Colonic mucosa (tissue), 4 donors: ENCODE measurements at places on chromosomes 16 and 17. TPM values are rescaled to one million over a fixed set of nuclear protein-coding genes. Genes with fewer than 3 reads are reported as not detected.

TMEM235 gene
- not detected for total RNA-seq

PSMB10 gene
- 124 TPM for total RNA-seq

SPATA32 gene
- not detected for total RNA-seq

- DNase-seq: no peak
- no peaks in the 10 kb centered on the region for H3K4me1 ChIP-seq
- H3K27ac ChIP-seq: no peak overlapping the region
These were observed 118.1 kb downstream of the ENGASE start for GRCh38 chr17:79192503-79193351.

DNA sequence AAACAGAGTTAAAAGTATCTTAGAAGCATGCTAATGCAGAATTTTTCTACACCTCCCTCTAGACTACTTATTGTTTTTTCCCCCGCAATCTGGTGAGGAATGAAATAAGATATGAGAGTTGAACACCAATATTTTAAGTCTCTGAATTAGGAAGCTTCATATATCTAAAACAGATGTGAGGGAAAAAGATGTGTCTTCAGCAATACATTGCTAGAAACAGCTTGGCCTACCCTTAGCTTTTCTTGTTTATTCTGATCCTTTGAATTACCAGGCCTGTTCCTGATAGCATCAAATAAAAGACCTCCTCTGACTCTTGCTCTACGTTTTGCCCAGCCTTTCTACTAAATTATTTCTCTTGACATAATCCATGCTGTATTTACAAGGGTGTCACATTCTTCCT is 221.8 kb downstream of the CDH11 start:
- H3K36me3 ChIP-seq: no peaks in the 10 kb centered on the region
- no peaks in the 10 kb centered on the region for H3K27me3 ChIP-seq
- H3K27ac ChIP-seq: no peak overlapping the region
- no peaks in the 10 kb centered on the region for H3K4me1 ChIP-seq
- DNase-seq: no peak

- H3K4me3 ChIP-seq: no peak overlapping the region
- no peaks in the 10 kb centered on the region for H3K27me3 ChIP-seq
- DNase-seq: no peak
- no peaks in the 10 kb centered on the region for H3K4me1 ChIP-seq
- H3K36me3 ChIP-seq: no peaks in the 10 kb centered on the region
- H3K27ac ChIP-seq: no peak overlapping the region
These were observed 119.1 kb downstream of the SDK2 start for GRCh38 chr17:73524941-73525679.

DNA sequence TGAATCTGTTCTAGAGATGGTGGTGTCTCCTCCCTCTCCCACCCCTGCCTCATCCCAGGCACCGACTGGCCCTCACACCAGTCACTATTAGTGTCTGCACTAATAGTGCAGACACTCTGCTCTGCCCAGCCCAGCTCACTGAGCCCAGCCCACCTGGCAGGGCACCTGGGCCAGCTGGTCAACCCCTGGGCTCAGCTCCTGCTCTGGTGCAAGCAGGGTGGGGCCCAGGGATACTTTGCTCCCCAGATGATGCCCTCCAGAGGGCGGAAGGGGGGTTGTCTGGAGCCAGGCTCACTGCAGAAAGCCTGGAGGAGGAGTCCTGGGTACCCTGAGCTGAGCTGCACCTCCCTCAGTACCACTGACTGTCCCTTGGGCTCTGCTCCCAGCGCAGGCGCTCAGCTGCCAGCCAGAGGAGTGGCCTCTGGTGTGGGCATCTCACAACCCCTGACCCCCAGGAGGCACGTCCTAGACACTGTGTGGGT is 14.5 kb downstream of the RAB11FIP4 start:
- no peak overlapping the region for H3K27ac ChIP-seq
- no peaks in the 10 kb centered on the region for H3K4me1 ChIP-seq
- H3K4me3 ChIP-seq: no peak overlapping the region
- DNase-seq: no peak

DNA sequence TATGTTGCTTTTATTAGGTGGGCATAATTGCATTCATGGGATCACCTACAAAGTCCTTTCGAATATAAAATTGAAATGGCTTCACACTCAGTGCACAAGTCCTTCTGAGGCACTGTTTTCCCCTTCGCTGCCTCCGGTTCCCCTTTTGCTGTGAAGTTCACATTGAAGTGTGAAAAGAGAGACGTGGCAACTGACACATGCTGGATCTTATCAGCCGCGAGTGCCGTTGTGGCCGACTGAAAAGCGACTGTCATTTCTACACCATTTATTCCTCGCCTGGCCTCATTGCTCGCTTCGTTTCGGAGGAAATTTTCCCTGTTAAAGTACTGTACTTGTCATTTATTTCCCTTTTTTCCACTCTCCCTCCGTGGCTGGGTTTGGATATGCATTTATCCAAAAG is 423.5 kb downstream of the MAF start:
- no peaks in the 10 kb centered on the region for H3K4me1 ChIP-seq
- no peak for DNase-seq
- H3K4me3 ChIP-seq: no peak overlapping the region
- H3K27me3 ChIP-seq: no peaks in the 10 kb centered on the region
- no peaks in the 10 kb centered on the region for H3K36me3 ChIP-seq
- no peak overlapping the region for H3K27ac ChIP-seq

DNA sequence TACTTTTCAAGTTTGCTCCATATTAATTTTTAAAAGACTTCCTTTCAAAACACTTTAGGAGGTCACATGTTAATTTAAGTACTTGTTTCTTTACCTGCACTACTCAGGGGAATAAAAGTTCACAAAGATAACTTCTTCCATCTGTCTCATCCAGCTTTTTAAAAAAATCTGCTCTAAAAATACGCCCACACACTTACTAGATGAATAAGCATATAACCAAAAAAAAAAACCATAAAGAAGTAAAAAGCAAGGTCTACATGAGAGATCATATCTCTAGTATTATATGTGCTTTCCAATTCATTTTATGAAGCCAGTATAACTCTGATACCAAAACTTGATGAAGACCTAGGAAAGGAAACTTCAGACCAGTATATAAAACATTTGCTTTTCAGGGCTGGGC is 17.2 kb downstream of the SKAP1 start:
- H3K4me1 ChIP-seq: no peaks in the 10 kb centered on the region
- H3K27me3 ChIP-seq: no peaks in the 10 kb centered on the region
- no peak overlapping the region for H3K27ac ChIP-seq
- no peaks in the 10 kb centered on the region for H3K36me3 ChIP-seq
- H3K4me3 ChIP-seq: no peak overlapping the region
- DNase-seq: no peak

- no peak overlapping the region for H3K27ac ChIP-seq
- H3K4me3 ChIP-seq: no peak overlapping the region
- no peaks in the 10 kb centered on the region for H3K4me1 ChIP-seq
- no peak for DNase-seq
These were observed 38.9 kb upstream of the GHDC start for GRCh38 chr17:42233156-42233555.
